Activated naive CD8-positive, alpha-beta T cell treated with anti-CD3 and anti-CD28 coated beads, Interleukin-2, amount 10 ng/mL, durations not matched to agents 7 days and 5 days (primary cell): ENCODE measurements at places on chromosomes 11 and 22. TPM values are rescaled to one million over a fixed set of nuclear protein-coding genes. Genes with fewer than 3 reads are reported as not detected.

GRCh38 chr22:25953276-25953675, 211.3 kb downstream of the MYO18B start:
- no peaks in the 10 kb centered on the region for H3K36me3 ChIP-seq
- no peaks in the 10 kb centered on the region for H3K27me3 ChIP-seq
- H3K4me3 ChIP-seq, result no peak overlapping the region
- no peak overlapping the region for H3K27ac ChIP-seq

- H3K36me3 ChIP-seq, result no peaks in the 10 kb centered on the region
- H3K4me1 ChIP-seq, result no peaks in the 10 kb centered on the region
- no peaks in the 10 kb centered on the region for H3K27me3 ChIP-seq
- H3K27ac ChIP-seq, result no peak overlapping the region
- no peak overlapping the region for H3K4me3 ChIP-seq
- no peak for DNase-seq
Observed at GRCh38 chr11:23399995-23400394, 539.7 kb upstream of the CCDC179 start.

- H3K27me3 ChIP-seq, result no peaks in the 10 kb centered on the region
- DNase-seq, result peak; percentile 43
- no peaks in the 10 kb centered on the region for H3K36me3 ChIP-seq
- H3K27ac ChIP-seq, result no peak overlapping the region
- peaks cover 2% of the 10 kb centered on the region for H3K4me1 ChIP-seq
- no peak overlapping the region for H3K4me3 ChIP-seq
Observed at GRCh38 chr22:50503475-50504145, 3.9 kb downstream of the LMF2 start.

DNA sequence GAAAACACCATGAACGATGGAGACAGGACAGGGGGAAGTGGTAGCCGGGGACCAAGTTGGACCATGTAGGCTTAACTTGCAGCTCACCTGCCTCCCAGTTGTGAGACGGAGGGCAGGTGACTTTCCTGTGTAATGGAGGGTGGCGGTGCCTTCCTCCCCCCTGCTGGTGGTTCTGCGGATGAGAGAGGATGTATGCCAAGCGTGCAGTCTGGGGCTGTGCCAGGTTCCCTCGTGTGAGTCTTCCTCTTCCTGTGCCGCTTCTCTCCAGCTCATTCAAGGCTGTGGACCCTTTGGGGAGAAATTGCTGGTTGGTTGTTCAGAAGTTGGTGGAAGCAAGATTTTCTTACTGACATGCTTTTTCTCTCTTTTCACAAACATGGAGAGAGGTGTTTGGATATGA, 35.1 kb downstream of the MPPED1 start:
- no peak for DNase-seq
- peaks cover 9% of the 10 kb centered on the region for H3K27me3 ChIP-seq
- no peaks in the 10 kb centered on the region for H3K36me3 ChIP-seq
- no peak overlapping the region for H3K27ac ChIP-seq

DNA sequence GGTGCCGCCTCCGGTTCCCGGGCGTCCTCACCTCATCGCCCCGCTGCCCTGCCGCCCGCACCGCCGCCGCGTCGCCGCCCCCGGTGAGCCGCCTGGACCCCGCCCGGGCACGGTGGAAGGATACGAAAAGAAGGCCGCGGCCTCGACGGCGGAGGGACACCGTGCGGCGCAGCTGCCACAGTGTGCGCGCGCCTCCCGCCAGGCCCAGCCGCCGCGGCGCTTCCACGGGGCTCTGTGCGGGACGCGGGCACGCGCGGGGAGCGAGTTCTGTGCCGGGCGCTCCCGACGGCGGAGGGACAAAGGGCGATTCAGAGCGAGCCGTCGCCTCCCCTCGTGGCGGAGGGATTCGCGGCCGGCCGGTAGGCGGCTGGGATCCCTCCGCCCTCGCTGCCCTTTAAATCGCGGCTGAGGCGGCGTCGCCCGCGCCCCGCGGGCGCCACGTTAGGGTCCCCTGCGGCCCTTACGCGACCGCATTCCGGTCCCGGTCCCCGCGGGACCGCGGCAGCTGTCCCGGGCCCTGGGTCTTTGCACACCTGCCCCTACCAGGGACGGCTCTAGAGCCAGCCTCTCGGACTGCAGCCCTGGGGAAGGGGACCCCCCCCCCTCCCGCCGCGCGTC, 568 bp upstream of the KMT5B start:
- peak; percentile 91 for DNase-seq
- peak overlapping the region; percentile 67 for H3K4me3 ChIP-seq
- peaks cover 2% of the 10 kb centered on the region for H3K36me3 ChIP-seq
- peak overlapping the region; percentile 71 for H3K27ac ChIP-seq

DNA sequence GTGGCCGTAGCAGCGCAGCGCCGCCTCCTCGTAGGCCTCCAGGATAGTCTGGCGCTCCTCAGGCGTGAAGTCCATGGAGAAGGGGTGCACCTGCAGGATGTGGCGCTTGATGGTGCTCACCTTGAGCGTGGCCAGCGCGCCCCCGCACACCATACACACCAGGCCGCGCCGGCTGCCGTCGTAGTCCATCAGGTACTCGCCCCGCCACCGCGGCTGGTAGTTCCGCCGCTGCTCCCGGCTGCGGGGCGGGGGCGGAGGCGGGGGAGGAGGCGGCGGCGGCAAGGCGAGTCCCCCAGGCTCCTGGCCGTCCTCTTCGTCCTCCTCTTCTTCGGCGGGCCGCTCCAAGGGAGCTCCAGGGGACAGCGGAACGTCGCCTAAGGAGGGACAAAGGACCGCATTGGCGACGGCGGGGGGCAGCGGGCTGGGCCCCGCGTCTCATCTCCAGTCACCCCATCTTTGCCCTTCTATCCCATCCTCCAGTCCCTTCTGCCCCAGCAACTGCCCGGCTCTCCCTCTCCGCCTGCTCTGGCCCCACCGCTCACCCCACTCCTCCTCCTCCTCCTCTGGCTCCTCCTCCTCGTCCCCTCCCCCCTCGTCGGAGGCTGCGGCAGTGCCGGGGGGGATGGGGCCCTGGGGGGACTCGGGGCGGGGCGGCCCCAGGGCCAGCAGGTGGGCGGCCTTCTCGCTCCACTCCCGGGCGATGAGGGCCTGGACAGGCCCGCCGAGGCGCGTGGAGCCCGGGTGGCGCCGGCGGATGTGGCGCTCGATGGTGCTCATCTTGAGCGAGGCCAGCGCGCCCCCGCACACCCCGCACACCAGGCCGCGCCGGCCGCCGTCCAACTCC, 4.9 kb downstream of the ZFTA start:
- no peak for DNase-seq
- H3K36me3 ChIP-seq, result no peaks in the 10 kb centered on the region
- H3K4me3 ChIP-seq, result no peak overlapping the region
- H3K27me3 ChIP-seq, result no peaks in the 10 kb centered on the region
- H3K27ac ChIP-seq, result no peak overlapping the region
- peaks cover 5% of the 10 kb centered on the region for H3K4me1 ChIP-seq

DNA sequence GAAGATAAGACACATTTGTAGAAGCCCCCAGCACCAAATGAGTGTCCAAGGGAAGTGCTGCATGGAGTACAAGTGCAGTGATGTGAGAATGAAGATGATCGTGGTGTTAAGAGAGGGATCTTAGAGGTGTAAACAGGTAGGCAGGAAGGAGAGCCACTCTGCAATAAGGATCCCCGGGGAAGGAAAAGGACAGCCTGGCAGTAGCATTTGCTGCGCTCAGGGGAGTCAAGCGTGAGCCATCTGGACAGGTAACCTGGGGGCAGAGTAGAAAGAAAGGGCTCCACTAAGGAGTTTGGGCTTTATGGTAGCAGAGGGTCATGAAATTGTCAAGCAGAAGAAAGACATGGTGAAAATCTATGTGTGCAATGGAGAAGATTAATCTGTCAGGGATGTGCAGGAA, 587.2 kb downstream of the BUD13 start:
- no peaks in the 10 kb centered on the region for H3K4me1 ChIP-seq
- H3K36me3 ChIP-seq, result no peaks in the 10 kb centered on the region
- H3K27me3 ChIP-seq, result no peaks in the 10 kb centered on the region
- H3K27ac ChIP-seq, result no peak overlapping the region
- no peak overlapping the region for H3K4me3 ChIP-seq
- no peak for DNase-seq

GRCh38 chr22:44765571-44766285, 13.4 kb downstream of the ARHGAP8 start:
- no peaks in the 10 kb centered on the region for H3K36me3 ChIP-seq
- H3K27me3 ChIP-seq, result no peaks in the 10 kb centered on the region
- H3K4me1 ChIP-seq, result no peaks in the 10 kb centered on the region
- no peak for DNase-seq
- no peak overlapping the region for H3K4me3 ChIP-seq

GRCh38 chr11:68021167-68021787, 9.2 kb upstream of the NDUFS8 start:
- no peak overlapping the region for H3K27ac ChIP-seq
- H3K27me3 ChIP-seq, result no peaks in the 10 kb centered on the region
- no peak for DNase-seq
- no peak overlapping the region for H3K4me3 ChIP-seq

DNA sequence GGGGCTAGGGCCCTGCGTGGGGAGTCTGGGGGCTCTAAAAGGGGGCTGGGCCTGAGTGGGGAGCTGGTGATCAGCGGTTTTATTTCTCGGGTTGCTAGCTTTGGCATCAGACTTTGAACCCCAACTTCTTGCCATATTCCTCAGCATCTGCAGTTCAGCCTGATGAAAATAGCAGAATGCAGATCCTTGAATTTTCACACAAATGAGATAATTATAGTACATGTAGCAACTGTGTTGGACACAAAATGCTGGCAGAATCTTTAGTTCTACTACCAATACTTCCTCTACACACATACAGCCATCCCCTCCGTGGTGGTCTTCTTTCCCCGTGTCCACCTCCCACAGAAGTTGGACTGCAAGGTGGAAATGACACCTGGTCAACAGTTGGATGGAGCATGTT, 1.5 kb downstream of the ZC3H7B start:
- peaks cover 2% of the 10 kb centered on the region for H3K36me3 ChIP-seq
- H3K4me1 ChIP-seq, result peaks cover 32% of the 10 kb centered on the region
- no peak for DNase-seq
- peak overlapping the region; percentile 86 for H3K4me3 ChIP-seq

DNA sequence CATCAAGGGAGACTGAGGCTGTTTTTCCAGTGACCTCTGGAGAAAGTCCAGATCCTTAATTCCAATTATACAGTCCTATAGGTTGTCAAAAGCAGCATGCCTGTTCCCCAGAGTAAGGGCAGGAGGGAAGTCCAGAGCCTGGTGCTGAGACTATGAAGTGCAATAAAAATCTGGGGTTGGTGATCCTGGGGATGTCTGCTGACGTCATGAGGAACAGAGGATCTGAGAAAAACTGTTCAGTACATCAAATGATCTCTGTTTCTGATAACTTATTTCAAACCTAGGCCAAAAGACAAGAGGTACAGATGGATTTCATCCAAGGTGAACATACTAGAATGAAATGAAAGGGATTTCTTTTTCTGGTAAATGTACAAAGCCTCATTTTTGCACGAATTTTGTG, 12.1 kb downstream of the OR5W2 start:
- H3K27ac ChIP-seq, result no peak overlapping the region
- H3K4me3 ChIP-seq, result no peak overlapping the region
- no peak for DNase-seq
- H3K27me3 ChIP-seq, result no peaks in the 10 kb centered on the region
- H3K36me3 ChIP-seq, result no peaks in the 10 kb centered on the region

GRCh38 chr22:42704896-42705295, 15.8 kb downstream of the A4GALT start:
- H3K4me3 ChIP-seq, result no peak overlapping the region
- H3K4me1 ChIP-seq, result no peaks in the 10 kb centered on the region
- no peak for DNase-seq
- peaks cover 9% of the 10 kb centered on the region for H3K27me3 ChIP-seq

DNA sequence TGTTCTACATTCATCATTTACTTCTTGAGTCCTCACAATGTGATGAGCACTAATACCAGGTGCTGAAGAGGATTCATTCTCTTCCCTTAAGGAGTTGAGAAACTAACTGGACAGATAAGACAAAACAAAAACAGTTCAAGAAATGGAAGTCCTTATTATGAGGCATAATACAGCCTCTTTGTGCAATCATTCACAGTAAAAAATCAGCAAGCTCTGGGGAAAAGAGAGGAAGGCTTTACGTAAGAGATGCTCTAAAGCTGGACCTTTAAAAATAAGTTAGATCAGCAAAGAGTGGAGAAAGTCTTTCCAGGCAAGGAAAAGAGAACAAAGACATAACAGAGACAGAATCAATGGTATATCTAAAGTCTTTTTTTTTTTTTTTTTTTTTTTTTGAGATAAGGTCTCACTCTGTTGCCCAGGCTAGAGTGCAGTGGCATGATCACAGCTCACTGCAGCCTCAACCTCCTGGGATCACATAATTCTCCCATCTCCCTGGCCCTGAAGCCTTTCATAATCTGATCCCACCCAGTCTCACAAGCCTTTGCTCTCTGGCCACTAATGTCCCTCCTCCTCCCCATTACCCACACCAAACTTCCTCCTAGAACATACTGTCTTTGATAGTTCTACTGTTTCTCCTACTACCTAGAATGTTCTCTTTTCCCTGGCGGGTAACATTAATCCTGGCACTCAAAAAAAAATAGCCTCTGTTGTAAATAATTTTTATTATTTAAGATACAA, 40.9 kb downstream of the MRTFA start:
- no peaks in the 10 kb centered on the region for H3K27me3 ChIP-seq
- peaks cover 15% of the 10 kb centered on the region for H3K4me1 ChIP-seq
- no peak overlapping the region for H3K27ac ChIP-seq

Gene C22orf15
- 2.1 TPM for total RNA-seq

Gene MUC2
- not detected for total RNA-seq

Gene CAPN5
- 3.8 TPM for total RNA-seq

Gene LDHA
- total RNA-seq, result 824 TPM

Gene APOBEC3H
- 84.9 TPM for total RNA-seq

Gene DGAT2
- total RNA-seq, result 0.86 TPM

Gene APOA1
- total RNA-seq, result 0.44 TPM

Gene HBB
- total RNA-seq, result not detected
